ENCODE measurements at places on chromosomes 12 and 14. TPM values are rescaled to one million over a fixed set of nuclear protein-coding genes. Genes with fewer than 3 reads are reported as not detected.

Gene COCH
- 6.5 TPM for total RNA-seq

Gene OR6C2
- total RNA-seq, result not detected

Gene NKX2-1
- total RNA-seq, result not detected

Gene UBC
- total RNA-seq, result 1,719 TPM

Gene OSGEP
- total RNA-seq, result 50.7 TPM

Gene PKP2
- 9.7 TPM for total RNA-seq

Gene BLOC1S1
- 102 TPM for total RNA-seq

Gene DLK1
- total RNA-seq, result 2.2 TPM

Gene PTPRO
- total RNA-seq, result 9.2 TPM

Gene TGM1
- 1.6 TPM for total RNA-seq

Gene ATP2B1
- 61.8 TPM for total RNA-seq

Gene FAM186B
- 0.30 TPM for total RNA-seq

Gene PMCH
- not detected for total RNA-seq

Gene BMP4
- 12.9 TPM for total RNA-seq

Gene IAPP
- not detected for total RNA-seq

Gene ALG10
- 64.1 TPM for total RNA-seq

- DNase-seq, result no peak
These were observed 10.4 kb upstream of the MED13L start for GRCh38 chr12:116287842-116288301.

GRCh38 chr12:111268738-111269572 is 99.9 kb downstream of the PHETA1 start:
- DNase-seq, result no peak

DNA sequence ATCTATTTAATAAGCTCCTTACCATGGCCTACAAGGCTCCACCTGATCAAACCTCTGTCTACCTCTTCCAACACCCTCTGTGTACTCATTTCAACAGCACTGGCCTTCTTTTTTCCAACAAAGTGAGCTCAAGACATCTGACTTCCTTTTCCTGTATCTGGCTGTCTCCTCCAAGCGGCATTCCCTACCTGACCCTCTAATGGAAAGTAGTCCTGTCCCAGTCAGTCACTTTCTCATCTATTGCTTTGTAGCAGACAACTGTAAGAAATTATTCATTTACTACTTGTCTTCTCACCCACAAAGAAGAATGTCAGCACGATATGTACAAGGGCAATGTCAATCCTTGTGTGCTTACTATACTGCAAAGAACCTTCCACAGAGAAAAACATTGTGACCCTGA is 149.6 kb downstream of the MED13L start:
- no peak for DNase-seq

GRCh38 chr12:22234561-22234960 is 99.9 kb downstream of the ST8SIA1 start:
- DNase-seq, result no peak

- no peak for DNase-seq
These were observed 168.8 kb downstream of the SLC2A13 start for GRCh38 chr12:39937119-39937518.

GRCh38 chr14:104215706-104216334 is 77.4 kb downstream of the KIF26A start:
- DNase-seq, result no peak

DNA sequence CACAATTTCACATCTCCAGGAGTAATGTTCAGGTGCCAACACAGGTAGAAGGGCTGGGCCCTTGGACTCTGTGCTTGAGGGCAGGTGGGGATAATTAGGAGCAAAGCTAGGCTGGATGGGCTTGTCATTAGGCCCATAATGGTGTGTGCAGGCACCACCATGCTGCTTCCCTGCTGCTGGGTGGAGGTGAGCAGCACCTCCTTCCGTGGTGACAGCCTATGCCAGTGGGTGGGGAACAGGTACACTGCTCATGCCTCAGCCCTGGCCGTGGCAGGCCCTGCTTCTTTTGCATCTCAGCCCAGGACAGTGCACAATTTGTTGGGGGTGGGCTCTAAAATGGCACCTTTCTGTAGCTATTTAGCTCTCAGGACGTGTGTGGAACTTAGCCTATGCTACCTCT is 955.5 kb downstream of the TMTC2 start:
- no peak for DNase-seq

DNA sequence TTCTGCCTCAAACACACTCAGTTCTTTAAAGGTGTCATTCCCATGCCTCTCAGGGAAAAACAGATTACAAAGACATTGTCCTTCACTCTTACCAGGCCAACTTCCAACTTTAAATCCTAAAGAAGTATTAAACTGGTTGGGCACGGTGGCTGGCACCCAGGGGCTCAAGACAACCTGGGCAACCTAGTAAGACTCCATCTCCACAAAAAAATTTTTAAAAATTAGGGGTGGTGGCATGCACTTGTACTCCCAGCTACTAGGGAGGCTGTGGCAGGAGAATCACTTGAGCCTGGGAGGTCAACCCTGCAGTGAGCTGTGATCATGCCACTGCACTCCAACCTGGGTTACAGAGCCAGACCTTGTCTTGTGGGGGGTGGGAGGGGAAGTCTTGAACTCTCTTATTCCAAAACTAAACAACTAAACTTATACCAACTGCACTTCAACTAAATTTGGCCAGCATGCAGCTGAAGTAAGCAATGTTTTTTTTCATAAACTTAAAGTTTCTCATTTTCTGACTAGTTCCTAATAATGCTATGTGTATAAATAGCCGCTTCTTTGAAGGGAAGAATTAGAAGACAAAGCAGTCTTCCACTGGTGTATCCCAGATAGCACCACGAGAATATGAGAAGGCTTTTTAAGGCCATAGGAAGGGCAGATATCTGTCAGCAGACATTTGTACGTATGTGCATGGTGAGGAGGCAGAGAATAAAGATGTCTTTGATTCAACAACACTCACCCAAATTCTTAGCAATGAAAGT is 2.4 kb downstream of the SLC11A2 start:
- DNase-seq, result no peak

DNA sequence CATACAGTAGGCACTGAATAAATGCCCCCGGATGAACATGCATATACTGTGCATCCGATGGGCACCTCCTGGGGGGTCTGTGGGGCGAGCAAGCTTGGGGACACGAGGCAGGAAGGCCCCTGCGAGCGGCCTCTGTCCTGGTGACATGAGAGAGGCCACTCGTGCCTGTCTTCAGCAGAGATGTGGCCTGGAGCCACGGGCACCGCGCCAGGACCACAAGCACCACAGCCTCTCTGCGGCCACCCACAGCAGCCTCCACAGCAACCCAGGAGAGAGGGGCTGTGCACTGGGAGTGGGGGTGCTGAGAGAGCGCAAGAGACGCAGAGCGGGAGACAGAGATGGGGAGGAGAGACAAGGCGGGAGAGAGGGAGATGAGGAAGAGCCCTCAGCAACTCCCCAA is 118.5 kb downstream of the RFLNA start:
- DNase-seq, result peak; percentile 55

- DNase-seq, result no peak
These were observed 242.3 kb upstream of the PDZRN4 start for GRCh38 chr12:40945772-40946171.

GRCh38 chr12:123433615-123434014 is 2.9 kb downstream of the RILPL2 start:
- no peak for DNase-seq

- DNase-seq, result no peak
These were observed 70.9 kb downstream of the PIK3C2G start for GRCh38 chr12:18332173-18332572.

GRCh38 chr14:35114036-35114435 is 7.8 kb downstream of the PPP2R3C start:
- DNase-seq, result no peak

DNA sequence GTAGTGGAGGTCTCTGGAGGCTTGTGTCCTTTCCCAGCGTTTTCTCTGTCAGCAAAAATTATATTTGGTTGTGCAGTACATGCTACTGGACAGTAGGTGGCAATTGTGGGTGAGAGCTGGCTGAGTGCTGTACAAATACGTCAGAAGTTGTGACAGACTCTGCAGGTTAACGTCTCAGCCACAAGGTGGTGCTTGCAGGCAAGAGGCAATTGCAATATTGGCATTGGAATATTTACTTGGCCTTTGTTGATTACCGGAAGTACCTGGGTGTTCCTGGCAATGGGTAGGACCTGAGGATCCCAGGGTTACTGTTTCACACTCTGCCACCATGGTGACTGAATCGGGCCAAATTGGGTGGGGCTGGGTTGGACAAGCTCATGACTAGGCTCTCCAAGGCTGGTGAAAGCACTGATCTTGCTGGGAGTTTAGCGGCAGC is 333.9 kb upstream of the LMO3 start:
- DNase-seq, result no peak

- no peak for DNase-seq
These were observed 82.2 kb downstream of the PAPOLA start for GRCh38 chr14:96584199-96584906.

- no peak for DNase-seq
These were observed 104.5 kb upstream of the SFSWAP start for GRCh38 chr12:131606218-131606901.

DNA sequence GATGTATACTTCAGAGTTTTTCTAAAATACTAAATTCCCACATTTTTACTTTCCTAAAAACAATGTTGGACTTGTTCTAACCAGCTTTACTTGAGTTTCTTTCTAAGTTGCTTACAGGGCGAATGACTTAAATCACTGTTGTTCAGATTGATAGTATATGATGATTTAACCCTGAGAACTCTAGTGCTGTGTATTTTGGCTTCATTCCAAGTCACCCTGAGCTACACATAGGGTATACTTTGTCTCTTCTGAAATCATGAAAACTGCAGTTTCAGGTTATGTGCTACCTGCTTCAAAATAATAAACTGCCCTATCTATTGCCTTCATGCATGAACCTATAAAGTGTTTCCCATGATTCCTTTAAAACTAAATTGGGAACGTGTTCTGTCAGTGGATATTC is 162.5 kb upstream of the PDE3A start:
- DNase-seq, result no peak

DNA sequence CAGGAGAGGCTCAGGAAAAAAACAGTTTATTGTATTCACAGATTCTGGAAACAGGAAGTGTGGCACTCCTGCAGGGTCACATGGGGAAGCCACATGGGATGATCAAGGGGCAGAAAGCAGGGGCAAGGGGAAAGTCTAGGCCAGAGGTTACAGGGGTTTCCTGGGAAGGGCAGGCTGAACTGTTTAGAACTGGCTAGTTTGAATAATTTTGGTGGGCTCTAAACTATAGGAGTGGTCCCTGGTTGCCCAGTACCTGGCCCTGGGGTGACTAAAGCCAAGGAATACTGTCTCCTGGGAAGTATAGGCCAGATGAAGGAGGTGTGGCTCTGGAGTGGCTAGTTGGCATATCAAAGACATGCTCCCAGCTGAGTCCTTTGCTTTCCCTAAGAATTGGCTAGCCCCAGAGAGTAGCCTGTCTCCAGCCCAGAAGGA is 169.2 kb downstream of the SLC41A2 start:
- no peak for DNase-seq

DNA sequence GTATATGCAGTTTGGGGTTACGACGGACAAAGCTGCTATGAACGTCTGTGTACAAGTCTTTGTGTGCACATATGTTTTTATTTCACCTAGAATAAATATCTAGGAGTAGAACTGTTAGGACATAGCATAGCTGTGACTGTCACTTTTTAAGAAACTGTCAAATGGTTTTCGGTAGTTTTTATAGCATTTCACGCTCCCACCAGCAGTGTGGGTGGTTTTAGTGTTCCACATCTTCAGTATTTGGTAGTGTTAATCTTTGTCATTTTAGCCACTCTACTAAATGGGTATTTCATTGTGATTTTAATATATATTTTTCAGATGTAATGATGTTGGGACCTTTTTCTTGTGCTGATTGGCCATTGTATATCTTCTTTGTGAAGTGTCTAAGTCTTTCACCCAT is 109.1 kb upstream of the BCAT1 start:
- DNase-seq, result no peak

- DNase-seq, result no peak
These were observed 55.4 kb downstream of the SAMD4A start for GRCh38 chr14:54622192-54622958.

DNA sequence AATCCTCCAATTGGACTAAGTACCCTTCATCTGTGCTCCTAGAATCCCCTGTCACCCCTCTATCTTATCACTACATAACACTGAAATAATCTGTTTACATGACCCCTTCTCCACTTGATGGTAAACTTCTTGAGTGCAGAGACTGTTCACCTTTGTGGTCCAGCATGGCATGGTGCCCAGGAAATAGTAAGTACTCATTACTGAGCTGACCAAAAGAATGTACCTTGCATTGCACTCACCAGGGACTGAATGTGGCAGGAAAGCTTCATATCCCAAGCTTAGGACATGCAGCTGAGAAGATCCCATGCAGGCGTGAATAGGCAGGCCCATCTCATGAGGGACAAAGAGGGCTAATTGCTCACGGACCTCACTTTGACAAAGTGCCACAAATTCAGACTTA is 1.4 kb upstream of the GARIN2 start:
- no peak for DNase-seq

- DNase-seq, result peak; percentile 53
These were observed 280.0 kb downstream of the RAD51B start for GRCh38 chr14:68099495-68100045.

- no peak for DNase-seq
These were observed 70.4 kb downstream of the TMTC2 start for GRCh38 chr12:82757059-82757458.

- DNase-seq, result no peak
These were observed 31.9 kb upstream of the TC2N start for GRCh38 chr14:91899213-91899612.

- DNase-seq, result no peak
These were observed 34.0 kb downstream of the KITLG start for GRCh38 chr12:88546226-88546625.
